ENCODE measurements at places on chromosomes 13 and 19. TPM values are rescaled to one million over a fixed set of nuclear protein-coding genes. Genes with fewer than 3 reads are reported as not detected.

DNA sequence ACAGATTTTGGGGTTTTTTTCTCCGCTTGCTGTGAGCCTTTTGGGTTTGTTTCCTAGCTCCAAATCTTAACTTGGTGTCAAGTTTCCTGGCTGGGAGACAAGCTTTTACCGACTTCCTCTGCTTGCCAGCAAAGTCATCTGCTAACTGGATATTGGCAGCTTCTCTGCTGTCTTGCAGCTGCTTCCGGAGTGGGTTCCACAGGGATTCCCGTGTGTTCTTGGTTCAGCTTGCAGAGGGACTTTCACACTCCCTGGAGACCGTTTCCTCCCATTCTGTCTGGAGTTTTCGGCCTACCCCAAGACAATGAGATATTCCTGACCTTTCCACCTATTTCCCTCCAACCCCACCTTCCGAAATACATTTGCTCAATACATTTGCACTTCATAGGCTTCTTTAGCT, 2.2 kb upstream of the COLGALT1 start:
- DNase-seq = no peak

- peak; percentile 51 for DNase-seq
Observed at GRCh38 chr13:69856331-69856730, 251.3 kb upstream of the ATXN8OS start.

DNA sequence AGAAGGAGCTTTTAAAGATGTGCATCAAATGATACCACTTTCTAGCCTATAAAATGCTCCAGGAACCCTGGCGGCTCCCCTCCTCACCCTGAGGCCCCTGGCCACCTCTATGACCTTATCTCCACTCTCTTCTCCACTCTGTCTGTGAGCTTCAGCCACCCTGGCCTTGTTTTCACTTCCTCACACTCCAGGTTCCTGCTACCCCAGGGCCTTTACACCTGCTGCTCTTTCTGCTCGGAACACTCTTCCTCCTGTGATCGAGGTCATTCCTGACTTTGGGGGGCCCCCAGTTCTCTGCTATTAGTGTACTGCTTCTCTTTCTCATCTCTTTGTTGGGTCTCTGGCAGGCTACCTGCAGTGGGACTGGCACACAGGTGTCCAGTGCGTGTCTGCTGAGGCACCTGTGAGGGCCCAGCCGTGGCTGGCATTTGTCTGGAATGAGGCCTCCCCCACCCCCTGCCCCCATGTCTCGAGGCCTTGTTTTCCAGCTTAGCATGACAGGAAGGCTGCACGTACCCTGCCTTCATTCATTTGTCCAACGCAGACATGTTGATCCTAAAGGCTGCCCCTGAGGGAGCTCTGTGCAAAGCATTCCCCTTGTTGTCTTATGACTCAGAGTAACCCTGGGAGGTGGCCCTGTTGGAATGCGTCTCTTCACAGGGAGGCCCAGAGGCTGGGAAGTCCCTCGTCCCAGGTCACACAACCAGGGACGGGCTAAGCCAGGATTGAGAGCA, 2.3 kb downstream of the DDA1 start:
- DNase-seq = peak; percentile 89

The CATSPERD gene
- not detected for total RNA-seq

The GNA15 gene
- total RNA-seq = not detected

DNA sequence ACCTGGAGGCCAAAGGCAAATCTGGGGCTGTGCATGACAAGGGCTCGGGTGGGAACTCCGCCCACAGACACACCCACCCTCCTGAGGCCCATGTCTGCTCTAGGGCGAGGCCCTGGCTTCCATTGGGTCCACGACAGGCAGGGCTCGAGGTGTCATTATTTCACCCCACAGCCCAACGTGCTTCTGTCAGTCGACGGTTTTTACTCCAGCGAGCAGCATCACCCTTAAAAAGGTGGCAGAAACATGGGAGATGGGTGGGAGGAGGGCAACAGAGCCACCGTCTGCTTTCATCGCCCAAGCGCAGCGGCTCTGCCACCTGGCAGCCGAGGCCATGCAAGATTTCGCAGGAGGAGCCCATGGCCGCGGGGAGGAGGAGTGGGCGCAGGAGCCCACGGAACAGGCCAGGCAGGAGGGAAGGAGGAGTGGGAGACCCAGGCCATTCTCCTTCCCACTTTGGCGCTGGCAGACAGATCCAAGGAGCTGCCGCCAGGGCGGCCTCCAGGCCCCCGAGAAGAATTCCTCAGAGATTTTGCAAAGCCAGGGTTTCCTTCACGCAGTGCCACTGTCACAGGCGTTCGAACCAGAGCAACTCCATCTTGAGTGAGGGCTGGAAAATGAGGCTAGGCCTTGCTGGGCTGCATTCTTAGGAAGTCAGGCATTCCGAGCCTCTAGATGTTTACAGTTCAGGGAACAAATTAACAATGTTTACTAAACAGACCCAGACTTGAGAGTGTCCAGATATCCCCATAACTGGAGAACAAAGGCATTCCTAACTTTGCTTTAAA, 49.3 kb upstream of the TUBGCP3 start:
- DNase-seq = no peak

GRCh38 chr13:113642563-113642962, 15.4 kb downstream of the ATP4B start:
- no peak for DNase-seq

DNA sequence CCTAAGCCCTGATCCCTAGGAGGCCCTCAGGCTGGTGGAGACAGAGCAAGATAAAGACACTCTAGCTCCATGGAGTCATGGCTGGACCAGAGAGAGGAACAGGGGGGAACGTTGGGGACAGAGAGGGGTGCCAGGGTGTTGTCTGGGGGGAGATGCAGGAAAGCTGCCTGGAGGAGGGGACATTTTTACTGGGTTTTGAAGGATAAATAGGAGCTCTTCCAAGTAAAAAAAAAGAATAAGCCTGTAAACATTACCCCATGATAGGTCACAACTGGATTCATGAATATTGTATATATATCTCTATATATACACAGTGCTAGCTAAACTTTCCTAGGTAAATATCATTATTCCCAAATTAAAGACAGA, 714 bp downstream of the HSH2D start:
- no peak for DNase-seq

GRCh38 chr13:30346789-30347167, 39.4 kb upstream of the KATNAL1 start:
- DNase-seq = no peak

The KIR2DL4 gene
- not detected for total RNA-seq

DNA sequence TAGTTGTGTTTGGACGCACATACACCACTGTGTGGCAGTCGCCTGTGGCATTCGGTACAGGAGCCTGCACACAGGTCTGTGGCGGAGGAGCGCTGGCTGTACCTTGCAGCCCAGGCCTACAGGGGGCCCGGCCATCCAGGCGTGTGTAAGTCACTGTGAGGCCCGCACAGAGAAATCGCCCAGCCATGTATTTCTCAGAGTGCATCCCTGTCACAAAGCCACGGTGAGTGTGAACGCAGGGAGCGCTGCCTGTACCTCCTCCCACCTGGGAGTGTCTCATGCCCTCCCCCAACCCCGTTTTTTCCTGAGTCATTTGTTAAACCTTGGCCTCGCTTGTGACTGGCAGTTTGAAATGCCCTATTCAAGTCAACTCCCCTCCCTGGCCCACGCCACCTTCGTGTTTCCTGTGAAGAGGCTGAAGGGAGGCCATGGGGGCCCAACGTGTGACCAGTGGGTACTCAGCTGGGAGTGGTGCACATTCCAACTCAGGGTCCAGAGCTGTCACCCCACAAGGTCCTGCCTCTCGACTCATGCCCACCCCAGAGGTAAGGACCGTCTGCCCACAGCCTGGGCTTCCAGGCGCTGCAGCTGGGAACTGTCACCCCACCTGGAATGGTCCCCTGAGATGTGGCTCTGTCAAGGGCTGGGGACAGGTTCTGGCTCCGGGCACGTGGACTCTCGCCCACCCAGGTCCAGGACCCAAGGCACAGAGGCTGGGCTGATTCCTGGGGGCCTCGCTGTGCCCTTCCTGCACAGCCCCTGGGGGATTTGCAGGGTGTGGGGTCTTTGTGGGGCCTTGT, 11.6 kb upstream of the RASA3 start:
- DNase-seq = peak; percentile 51

DNA sequence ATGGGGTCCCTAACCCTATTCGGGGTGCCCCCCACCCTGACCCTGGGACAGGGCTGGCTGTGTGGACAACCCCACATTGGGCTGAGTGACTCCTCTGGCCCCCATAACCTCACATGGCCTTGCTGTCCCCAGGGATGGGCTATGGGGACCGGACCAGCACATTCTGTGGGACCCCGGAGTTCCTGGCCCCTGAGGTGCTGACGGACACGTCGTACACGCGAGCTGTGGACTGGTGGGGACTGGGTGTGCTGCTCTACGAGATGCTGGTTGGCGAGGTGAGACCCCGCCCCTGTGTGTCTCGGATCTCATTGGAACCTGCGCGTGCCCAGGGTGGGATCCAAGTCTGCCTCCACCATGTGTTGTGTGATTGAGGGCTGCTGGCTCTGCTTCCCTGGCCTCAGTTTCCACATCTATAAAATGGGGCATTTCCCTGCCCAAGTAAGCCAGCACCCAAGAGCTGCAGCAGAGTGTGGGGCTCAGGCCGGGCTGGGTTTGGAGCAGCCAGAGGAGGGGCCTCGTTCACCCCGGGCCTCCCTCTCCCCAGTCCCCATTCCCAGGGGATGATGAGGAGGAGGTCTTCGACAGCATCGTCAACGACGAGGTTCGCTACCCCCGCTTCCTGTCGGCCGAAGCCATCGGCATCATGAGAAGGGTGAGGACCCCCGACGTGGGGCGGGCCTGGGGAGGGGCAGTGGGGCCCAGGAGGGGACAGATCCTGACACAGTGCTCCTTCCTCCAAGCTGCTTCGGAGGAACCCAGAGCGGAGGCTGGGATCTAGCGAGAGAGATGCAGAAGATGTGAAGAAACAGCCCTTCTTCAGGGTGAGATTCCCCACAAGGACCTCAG, 4.9 kb downstream of the PTGER1 start:
- no peak for DNase-seq

DNA sequence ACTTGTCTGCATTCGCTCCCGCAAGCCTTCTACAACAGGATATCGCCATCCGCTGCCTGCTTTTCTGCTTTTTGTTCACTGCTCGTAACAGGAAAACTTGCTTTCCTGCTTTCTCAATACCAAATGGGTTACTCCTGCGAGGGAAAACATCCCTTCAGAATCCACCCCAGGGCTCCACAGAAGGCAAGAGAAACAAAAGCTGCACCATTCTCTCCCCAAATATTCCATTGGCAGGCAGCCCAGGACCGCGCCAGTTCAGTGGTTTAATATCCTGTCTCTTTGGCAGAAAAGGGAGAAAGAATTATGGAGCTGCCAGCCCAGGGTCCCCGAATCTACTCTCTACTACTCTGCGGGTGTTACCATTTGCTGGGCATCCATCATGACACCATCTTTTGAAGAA, 84.7 kb upstream of the DOCK9 start:
- DNase-seq = no peak

The MAB21L1 gene
- total RNA-seq = not detected

The ATP4B gene
- total RNA-seq = not detected

The S1PR4 gene
- 0.58 TPM for total RNA-seq

DNA sequence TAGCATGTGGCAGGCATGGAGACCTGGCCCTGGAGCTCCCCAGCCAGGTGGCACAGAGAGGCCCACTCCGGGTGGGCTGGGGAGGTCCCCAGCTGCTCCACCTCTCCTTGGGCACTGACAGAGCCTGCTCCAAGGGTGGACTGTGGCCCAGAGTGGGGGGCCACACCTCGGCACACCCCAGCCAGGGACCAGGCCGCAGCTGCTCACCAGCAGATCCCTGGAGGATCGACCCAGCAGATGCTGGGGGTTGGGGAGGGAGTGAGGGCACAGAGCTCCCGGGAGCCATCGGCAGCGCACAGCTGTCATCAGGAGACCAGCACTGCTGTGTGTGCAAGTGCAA, 72.0 kb upstream of the KCTD15 start:
- no peak for DNase-seq

- no peak for DNase-seq
Observed at GRCh38 chr13:60851378-60851777, 454.4 kb downstream of the TDRD3 start.

The ADAMTSL5 gene
- not detected for total RNA-seq

- DNase-seq = no peak
Observed at GRCh38 chr13:112849500-112849899, 119.5 kb upstream of the MCF2L start.

The P2RY11 gene
- 1.8 TPM for total RNA-seq

GRCh38 chr13:30395192-30396158, 26.8 kb upstream of the UBE2L5 start:
- peak; percentile 89 for DNase-seq

- no peak for DNase-seq
Observed at GRCh38 chr13:51976423-51976822, 34.8 kb downstream of the ATP7B start.

The POSTN gene
- total RNA-seq = not detected

- DNase-seq = no peak
Observed at GRCh38 chr19:40702337-40703012, 12.0 kb upstream of the NUMBL start.
